ENCODE measurements at places on chromosomes 7 and 10.

DNA sequence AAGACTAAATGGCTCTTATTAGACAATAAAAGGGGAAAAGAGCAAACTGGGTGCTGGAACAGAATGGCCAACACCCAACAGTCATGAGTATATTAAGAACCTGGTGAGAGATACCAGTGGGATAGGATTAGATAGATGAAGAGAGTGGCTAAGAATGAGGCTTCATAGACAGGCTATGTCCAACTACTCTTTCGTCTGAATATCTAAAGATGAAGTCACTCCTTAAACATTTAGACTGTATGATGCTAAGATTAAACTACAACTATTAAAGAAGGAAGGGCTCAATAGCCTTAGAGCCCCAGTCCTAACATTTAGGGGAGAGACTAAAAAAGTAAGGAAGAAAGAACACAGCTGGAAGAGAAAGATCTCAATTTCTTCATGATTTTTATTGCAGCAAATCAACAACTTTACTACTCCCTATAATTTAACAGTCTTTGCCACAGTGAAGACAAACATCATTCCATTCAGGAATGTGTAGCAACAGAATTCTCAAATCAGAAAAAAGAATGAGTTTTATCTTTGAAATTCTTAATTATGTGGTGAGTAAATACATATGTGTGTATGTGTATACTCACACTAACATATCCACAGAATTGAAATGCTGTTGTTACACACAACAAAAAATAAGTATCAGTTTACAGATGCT is 45.6 kb downstream of the CACNA2D1 start:
- DNase-seq, result no peak

- DNase-seq, result no peak
Measured at GRCh38 chr7:140639366-140640053, 1.1 kb downstream of the DENND2A start.

- no peak for DNase-seq
Measured at GRCh38 chr10:91340613-91341362, 69.4 kb upstream of the HECTD2 start.

GRCh38 chr10:69684020-69684980 is 54.3 kb downstream of the FAM241B start:
- DNase-seq, result no peak

DNA sequence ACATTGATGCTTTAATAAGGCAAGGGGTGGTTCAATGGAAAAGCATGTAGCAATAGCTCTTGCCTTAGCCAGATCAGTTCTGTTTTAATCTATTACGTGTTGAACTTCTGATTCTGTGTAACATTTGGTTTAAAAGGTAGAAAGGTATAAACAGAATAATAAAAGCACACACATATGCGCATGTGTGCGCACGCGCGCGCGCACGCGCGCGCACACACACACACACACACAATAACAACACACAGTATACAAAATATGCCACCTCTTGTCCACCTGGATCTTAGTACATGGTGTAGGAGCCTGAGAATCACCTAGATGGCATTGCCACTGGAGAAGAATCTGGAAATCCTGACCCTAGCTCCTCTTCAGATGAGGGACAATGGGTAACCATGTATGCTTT is 49.6 kb upstream of the TEX47 start:
- DNase-seq, result no peak

DNA sequence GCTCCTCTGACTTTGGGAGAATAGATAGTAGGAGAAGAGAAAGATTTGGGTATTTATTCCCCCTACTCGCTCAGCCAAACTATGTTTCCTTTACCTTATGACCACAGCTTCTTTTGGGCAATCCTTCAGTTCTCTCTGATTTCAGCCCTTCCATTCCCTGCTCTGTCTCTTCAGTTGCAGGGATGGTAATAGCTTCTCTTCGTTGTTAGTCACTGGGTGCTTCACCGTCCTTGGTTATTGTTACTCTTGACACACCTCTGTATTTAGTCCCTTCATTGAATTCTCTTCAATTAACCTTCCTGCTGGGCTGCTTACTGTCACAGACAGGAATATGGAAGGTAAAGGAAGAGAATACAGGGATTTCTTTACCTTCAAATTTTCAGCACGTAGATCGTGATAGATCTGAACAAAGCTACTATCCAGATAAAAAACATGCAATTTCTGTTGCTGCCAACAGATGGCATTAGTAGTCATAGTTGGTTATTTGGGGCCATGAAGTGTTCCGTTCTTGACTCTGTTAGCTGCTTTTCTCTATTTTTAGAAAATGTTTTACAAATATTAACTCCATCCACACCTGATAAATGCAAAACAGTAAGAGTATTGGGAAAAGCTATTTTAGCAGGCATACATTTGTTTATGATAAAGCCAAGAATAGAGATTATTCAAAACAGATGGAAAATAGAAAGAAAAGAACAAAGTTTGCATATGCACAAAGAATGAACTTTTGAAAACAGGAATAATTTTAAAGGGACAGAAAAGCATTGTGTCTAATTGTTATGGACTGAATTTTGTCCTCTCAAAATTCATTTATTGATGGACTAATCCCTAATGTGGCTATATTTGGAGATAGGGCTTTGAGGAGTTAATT is 14.0 kb upstream of the PTTG1IP2 start:
- peak; percentile 23 for DNase-seq

DNA sequence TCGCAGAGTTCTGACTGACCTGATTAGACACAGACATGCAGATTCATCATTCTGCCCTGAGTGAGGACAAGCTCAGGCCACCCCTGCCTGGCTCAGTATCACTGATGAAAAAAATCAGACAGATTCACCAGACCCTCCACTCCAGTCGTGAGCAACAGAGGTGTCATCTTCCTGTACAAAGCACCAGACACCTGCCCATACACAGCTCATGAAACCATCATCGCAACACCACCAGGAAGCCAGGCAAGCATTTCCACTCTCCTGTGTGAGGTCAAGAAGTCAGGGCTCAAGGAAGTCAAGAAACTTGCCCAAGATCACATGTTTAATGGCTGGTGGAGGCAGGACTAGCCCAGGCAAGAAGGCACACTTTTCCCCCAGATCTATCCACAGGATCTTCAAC is 163.0 kb downstream of the CALN1 start:
- no peak for DNase-seq
